Stimulated activated CD4-positive, alpha-beta T cell treated with anti-CD3 and anti-CD28 coated beads, TNF-alpha, amount 100 ng/mL, for 1 hour (primary cell): ENCODE measurements at places on chromosomes 5 and 9.

DNA sequence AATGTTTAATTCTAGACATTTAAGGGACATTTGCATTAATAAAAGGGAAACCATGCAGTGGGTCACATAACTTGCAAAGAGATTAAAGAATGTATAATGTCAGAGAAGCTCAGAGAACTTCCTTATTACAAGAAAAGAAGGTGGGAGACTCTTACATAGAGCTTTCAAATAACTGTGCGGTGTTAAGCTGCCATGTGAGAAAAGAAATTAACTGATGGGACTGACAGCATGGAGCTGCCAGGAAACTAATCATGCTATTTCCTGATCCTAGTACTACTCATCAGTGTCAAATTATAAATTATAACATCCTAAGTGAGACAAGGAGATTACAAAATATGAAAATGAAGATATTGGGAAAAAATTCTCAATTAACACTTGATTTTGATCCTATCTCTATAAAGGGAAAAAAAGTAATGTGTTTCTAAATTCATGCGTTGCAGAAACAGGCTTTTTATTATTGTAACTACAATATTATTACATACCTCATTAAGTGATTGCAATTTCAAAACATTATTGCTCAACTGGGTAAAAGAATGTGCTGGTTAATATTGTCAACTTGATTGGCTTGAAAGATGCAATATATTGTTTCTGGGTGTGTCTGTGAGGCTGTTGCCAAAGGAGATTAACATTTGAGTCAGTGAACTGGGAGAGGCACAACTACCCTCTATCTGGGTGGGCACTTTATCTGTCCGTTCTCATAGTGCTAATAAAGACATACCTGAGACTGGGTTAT, 609.5 kb upstream of the NUDT12 start:
- DNase-seq = no peak

DNA sequence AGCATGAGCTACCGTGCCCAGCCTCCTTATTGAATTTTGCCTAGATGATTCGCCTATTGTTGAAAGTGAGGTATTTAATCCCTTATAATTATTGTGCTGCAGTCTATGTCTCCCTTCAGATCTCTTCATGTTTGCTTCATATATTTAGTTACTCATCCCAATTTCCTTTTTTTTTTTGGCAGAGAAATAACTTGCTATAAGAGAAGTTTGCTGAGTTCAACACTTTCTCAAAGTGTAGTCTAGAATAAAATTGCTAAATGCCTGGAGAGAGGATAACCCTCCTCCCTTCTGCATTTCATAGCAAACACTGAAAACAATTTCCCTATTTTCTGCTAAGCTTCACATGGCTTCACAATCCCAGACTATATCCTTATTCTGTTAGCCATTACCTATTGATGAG, 136.6 kb upstream of the CD180 start:
- no peak for DNase-seq

DNA sequence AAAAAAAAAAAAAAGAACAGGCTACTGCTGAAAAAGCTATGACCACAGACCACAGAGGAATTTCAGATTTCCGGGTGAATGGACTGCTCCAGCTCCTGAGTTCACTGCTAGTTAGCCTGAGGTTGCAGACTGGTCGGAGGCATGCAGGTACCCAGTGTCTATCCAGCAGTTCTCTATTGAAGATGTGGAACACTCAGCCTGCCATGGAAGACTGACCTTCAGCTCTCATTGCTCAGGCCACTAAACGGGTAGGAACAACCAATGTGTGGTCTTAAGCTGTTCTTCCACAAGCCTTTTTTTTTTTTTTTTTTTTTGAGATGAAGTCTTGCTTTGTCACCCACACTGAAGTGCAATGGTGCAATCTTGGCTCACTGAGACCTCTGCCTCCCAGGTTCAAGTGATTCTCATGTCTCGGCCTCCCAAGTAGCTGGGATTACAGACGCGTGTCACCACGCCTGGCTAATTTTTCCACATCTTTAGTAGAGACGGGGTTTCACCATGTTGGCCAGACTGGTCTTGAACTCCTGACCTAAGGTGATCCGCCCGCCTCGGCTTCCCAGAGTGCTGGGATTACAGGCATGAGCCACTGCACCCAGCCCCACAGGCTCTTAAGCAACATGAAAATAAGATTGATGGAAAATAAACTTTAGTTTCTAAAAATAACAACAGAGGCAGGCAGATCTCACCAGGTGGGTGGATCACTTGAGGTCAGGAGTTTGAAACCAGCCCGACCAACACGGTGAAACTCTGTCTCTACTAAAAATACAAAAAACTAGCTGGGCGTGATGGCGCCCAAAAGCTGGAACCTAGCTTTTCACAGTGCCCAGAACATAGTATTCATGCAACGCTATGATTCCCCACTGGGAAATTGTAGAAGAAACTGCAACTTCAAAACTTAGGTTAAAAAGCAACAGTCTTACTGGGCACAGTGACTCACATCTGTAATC, 20.0 kb upstream of the NPM1 start:
- DNase-seq = no peak

DNA sequence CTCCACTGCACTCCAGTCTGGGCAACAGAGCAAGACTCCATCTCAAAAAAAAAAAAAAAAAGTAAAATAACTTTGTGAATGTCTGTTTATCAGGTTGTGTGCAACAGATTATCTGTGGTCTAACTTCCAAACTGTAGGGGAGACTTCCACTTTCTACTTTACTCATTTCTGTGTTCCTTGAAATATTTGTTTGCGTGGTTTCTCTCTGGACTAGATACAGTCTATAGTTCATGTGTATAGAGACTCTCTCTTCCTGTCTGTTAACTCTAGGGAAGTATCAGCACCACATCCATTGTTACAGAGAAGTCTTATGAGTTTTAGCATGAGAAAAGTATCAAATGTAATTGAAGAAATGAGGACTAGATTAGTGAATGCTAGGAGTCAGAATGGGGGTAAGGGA, 168.3 kb downstream of the LPAR1 start:
- no peak for DNase-seq

DNA sequence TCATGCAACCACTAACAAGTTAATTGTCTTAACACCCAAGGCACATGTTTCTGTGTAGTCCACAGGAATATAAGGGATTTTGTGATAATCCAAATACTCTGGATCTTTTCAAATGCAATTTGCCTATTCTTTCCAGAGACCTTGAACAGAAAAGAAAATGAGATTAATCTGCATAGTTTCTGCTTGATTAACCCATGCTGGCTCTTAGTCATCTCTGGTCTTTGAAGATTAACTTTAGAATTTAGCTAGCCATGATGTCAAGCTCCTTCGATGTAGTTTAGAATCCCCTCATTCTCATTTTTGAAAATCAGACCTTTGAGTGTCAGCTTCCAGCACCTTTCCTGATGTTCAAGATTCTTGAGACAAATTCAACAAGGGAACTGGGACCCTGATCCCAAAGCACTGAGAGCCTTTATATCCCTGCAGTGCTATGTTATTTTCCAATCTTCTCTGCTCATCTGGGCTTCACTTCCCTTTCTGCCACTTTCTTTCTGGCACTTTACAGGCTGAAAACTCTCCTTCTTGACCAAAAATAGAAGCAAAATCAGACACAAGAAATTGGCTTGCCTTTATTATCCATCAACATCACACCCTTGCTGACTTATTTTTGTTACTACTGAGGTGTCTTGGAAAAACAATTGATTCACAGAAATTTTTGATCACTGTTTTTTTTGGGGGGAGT, 155.5 kb downstream of the PALM2AKAP2 start:
- DNase-seq = no peak

DNA sequence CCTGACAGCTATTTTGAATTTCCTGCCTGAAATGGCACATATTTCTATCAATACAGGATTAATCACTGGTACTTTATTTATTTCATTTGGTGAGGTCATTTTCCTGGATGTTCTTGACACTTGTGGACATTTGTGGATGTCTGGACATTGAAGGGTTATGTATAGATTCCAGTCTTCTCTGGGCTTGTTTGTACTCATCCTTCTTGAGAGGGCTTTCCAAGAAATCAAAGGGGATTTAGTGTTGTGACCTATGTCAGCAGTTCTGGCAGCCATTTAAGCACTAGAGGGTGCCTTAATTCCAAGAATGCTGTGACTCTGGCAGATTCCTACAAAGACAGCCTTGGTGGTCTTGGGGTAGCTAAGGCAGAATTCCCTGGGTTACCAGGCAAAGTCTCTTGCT, 259.7 kb downstream of the CSNK1G3 start:
- DNase-seq = no peak

DNA sequence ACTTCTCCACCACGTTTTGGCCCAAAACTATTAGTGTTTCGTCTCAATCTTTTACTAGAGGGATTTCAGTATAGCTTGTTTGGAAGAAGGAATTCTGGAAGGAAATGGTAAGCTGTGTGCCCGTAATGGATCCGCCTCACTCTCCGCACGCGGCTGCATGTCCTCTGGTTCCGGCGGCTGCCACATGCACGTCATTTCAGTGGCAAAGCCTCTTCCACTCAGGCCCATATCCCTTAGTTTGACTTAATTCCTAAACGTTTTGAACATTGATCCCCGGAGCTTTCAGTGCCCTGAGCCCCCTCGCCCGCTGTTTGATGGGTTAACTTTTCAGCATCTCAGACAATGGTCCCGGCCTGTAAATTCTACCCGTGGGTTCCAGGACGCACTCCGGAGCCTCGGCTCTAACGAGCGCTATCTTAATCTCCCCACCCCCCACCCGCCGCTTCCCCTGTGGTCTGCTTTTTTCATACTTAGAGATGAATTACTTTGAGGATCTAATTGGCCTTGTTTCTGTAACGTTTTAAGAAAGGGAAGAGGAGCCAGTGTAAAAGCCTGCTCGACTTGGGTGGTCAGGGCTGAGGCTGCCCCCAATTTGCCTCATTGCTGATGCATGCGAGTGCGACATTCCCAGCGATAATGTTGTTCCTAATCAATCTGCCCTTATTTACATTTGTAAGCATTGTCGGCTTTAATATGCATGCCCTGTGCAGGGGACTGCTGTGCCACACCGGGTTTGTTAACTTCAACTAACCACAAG, 4.6 kb downstream of the PTCH1 start:
- no peak for DNase-seq

DNA sequence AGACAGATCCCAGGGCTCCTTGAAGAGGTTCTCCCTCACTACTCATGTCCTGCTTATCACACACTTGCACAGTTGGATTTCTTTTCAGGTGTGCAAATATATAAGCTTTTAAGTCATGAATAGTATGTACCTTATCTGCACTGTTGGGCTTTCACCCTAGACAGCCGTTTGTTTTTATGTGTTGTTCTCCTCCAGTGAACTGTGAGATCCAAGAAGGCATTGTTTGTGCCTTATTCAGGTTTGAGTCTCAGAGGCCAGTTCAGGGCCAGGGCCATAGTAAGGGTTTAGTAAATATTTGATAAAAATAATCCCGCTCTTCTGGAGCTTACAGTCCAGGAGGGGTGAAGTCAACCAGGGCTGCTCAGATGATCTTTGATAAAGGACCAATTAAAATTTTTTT, 480.0 kb downstream of the TMEM38B start:
- no peak for DNase-seq

DNA sequence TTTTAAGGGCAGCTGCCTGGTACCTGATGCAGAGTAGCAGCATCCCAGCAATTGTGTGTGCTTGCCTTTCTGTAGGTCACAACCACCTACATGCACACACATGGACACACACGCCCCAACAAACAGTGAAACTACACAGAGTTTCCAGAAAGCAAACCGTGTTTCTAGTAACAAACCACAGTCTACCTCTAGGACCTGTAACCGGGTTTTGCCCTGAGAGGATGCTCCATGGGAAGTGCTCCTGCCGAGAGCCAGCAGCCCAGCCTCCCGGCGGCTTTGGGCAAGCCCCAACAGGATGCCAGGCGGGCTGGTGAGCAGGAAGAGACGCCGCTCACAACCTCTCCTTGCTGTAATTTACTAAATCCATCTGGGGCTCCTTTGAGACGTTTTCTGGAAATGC, 4.1 kb upstream of the TCF7 start:
- DNase-seq = no peak

DNA sequence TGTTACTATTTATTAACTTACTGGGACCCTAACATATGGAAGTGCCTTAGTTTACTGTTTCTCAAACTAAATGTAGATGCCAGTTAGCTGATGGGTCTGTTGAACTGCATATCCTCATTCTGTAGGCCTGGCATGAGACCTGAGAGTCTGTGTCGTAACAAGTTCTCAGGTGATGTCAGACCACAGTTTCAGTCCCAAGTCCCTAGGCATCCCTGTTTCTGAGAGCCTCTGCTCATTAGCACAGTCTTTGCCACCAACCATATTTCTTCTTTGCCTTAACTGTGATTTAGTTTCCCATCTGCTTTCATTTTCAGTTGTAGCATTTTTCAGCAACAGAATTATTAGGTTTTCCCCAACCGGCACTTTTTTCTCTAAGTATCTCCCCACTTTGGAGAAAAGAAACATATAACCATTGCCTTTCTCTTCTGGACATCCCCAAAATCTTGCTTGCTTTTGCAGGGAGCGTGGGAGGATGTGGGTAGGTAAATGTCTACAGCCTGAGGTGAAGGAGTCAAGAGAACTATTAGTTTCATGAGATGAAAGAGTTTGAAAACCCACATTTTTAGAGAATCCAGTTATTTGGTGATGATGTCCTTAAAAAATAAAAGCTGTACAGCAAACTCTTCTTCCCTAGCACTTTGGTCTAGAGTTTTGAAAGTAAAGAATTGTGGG, 74.6 kb downstream of the NUDT12 start:
- no peak for DNase-seq

GRCh38 chr9:116572095-116572748, 114.9 kb upstream of the TRIM32 start:
- no peak for DNase-seq

- DNase-seq = no peak
These were observed 512.1 kb downstream of the MAN2A1 start for GRCh38 chr5:110201791-110202190.

DNA sequence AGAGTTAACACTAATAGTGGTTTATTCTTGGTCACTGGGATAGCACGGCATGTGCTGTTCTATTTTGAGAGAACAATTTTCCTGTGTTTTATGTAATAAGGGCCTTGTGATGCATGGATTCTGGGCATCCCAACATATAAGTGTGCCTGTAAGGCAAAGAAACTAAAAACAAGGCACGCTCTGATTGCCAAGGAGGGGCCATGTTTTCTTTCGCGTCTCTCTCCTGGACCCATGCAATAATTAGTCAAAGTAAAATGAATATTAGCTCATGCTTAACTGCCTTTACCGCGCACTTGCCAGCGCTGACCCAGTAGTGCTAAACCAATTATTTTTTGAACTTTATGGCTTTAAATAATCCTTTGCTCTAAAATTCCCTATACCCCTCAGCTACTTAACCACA, 140.9 kb downstream of the PSAT1 start:
- DNase-seq = no peak
